ENCODE measurements at places on chromosomes 1 and 21. TPM values are rescaled to one million over a fixed set of nuclear protein-coding genes. Genes with fewer than 3 reads are reported as not detected.

- no peaks in the 10 kb centered on the region for H3K36me3 ChIP-seq
- no peaks in the 10 kb centered on the region for H3K27me3 ChIP-seq
- no peak overlapping the region for H3K27ac ChIP-seq
- no peak overlapping the region for H3K4me3 ChIP-seq
- no peaks in the 10 kb centered on the region for H3K4me1 ChIP-seq
Measured at GRCh38 chr1:147620543-147620942, 49.8 kb downstream of the ACP6 start.

DNA sequence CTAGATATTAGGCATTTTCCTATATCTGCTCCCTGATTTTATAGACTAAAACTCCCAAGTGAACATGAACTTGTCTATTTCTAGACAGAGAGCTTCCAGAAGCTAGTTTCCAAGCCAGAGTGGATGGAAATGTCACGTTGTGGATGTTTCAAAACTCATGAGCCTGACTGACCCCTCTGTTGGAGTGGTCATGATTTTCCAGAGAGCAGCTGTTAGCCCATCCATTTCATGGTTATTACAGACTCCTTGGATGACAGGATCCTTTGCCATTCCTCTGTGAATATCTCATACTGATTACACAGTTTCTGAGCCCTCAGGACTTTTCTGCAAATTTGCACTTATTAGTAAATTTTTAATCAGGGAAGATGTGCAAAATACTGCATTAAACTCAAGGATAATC, 76.8 kb upstream of the ATF3 start:
- peak overlapping the region; percentile 49 for H3K27ac ChIP-seq
- DNase-seq = no peak
- no peaks in the 10 kb centered on the region for H3K36me3 ChIP-seq
- H3K4me1 ChIP-seq = no peaks in the 10 kb centered on the region
- H3K27me3 ChIP-seq = no peaks in the 10 kb centered on the region
- no peak overlapping the region for H3K4me3 ChIP-seq

- peaks cover 3% of the 10 kb centered on the region for H3K4me1 ChIP-seq
- H3K27ac ChIP-seq = no peak overlapping the region
Measured at GRCh38 chr21:33132054-33132453, 62.1 kb downstream of the OLIG1 start.

DNA sequence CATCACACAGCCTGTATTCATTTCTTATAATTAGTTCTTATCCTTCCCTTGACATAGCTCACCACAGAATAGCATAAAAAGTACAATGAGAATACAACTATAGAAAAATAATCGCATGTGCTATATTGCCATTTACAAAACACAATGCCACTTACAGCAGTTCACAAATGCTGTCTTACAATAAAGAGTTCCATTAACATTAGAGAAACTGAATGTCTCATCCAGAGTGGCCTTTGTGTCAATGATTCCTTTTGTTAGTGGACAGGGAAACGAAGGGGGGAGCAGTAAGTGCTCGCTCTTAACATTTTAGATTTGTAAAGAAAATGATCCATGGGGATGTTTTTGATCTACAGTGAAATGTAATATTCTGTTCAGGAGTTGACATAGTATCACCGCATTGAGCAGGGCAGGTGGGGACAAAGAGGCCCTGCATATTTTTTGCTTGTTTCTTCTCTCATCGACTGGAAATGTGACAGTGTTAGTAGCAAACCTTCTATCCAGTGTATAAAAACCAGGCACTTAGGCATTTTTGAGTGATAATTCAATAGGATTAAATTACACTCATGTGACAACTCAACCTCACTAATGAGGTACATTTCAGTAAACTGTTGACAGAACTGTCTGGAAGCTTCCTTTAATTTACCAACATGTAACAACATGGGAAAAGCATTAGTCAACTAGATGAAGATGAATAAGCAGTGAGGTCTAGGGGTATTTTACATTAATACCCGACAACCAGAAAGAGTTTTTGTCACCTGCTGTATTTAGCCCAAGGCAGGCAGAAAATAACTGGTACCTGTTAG, 35.6 kb upstream of the RRP15 start:
- DNase-seq = no peak
- no peaks in the 10 kb centered on the region for H3K36me3 ChIP-seq

DNA sequence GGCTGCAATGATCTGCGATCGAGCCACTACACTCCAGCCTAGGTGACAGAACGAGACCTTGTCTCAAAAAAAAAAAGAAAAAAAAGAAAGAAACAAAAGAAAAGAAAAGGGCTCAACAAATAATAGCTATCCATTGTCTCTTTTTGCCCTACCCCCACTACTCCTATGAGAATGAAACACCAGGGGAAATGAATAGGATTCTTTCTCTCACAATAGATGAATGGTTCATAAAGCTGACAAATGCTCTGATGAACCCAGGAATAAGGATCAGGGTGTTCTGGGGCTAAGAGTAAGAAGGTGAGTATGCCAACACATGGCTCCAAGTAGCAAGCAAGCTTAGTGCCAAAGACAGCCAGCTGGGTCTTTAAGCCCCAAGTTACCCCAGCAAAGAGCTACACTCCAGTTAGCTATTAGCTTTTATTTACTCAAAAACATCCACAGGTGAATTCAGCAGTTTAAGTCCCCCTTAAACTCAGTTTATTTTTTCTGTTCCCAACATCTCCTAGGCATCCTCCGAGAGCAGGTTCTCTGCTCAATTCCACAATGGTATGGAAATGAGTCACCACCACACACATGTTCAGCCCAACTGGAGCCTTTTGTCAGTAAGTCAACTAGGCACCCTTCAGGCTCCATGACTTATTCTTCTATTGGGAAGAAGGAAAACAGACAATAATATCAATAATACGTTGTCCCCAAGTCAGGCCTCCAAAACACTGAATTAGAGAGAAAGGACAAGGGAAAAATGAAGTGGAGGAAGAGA, 4.2 kb downstream of the ADORA3 start:
- H3K27me3 ChIP-seq = no peaks in the 10 kb centered on the region
- H3K36me3 ChIP-seq = no peaks in the 10 kb centered on the region
- no peak overlapping the region for H3K4me3 ChIP-seq
- no peak for DNase-seq
- H3K27ac ChIP-seq = no peak overlapping the region
- H3K4me1 ChIP-seq = no peaks in the 10 kb centered on the region

DNA sequence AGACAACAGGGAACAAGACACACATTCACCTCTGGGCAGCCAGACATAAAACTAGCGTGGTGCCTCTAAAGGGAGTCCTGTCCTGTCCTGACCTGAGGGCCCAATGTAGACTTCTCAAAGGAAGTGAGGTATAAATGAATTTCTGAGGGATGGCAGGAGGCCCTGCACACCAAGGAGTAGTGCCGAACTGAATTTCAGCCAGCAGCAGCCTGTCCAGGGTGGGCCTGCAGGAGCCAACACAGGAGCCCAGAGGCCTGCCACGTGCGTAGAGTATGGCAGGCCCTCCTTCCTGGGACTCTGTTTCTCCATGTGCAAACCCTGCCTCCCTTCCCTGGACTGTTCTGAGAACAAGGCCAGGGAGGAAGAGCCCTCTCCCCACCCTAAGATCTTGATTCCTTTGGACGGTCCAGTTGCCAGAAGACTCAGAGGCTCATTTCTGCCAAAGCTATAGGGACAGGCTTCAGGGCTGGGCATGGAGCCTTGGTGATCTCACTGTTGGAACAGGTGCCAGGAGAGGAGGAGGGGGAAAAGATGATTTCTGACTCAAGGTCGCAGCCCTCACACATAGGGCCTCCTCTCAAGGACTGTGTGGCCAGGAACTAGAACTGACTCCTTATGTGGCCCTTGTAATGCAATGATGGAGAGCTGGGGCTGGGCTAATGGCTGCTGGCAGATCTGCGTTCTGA, 1.8 kb upstream of the FABP3 start:
- peak overlapping the region; percentile 76 for H3K27ac ChIP-seq
- H3K4me1 ChIP-seq = peaks cover 36% of the 10 kb centered on the region
- H3K4me3 ChIP-seq = no peak overlapping the region
- DNase-seq = peak; percentile 49
- H3K27me3 ChIP-seq = no peaks in the 10 kb centered on the region

DNA sequence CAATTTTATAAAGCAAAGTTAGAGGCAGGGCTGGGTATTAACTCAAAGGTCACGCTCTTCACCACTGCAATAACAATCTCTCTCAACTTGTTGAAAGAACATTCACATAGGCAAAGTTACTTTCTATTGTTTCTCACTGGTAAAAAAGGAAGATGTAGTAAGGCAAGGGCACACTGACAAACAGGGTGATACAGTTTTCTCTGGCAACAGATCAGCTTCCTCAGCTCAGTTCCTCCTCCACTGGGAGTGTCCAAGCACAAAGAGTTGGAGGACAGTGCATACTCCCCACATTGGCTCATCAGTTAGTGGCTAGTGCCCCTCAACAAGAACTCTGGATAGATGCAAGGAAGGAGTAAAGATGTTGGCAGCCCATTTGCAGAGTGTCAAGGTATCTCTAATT, 3.7 kb downstream of the PLPPR4 start:
- DNase-seq = no peak
- no peak overlapping the region for H3K4me3 ChIP-seq
- H3K36me3 ChIP-seq = no peaks in the 10 kb centered on the region
- no peak overlapping the region for H3K27ac ChIP-seq

- H3K4me1 ChIP-seq = no peaks in the 10 kb centered on the region
- H3K27me3 ChIP-seq = no peaks in the 10 kb centered on the region
- H3K27ac ChIP-seq = no peak overlapping the region
- no peak overlapping the region for H3K4me3 ChIP-seq
Measured at GRCh38 chr21:18620436-18620835, 216.9 kb upstream of the TMPRSS15 start.

DNA sequence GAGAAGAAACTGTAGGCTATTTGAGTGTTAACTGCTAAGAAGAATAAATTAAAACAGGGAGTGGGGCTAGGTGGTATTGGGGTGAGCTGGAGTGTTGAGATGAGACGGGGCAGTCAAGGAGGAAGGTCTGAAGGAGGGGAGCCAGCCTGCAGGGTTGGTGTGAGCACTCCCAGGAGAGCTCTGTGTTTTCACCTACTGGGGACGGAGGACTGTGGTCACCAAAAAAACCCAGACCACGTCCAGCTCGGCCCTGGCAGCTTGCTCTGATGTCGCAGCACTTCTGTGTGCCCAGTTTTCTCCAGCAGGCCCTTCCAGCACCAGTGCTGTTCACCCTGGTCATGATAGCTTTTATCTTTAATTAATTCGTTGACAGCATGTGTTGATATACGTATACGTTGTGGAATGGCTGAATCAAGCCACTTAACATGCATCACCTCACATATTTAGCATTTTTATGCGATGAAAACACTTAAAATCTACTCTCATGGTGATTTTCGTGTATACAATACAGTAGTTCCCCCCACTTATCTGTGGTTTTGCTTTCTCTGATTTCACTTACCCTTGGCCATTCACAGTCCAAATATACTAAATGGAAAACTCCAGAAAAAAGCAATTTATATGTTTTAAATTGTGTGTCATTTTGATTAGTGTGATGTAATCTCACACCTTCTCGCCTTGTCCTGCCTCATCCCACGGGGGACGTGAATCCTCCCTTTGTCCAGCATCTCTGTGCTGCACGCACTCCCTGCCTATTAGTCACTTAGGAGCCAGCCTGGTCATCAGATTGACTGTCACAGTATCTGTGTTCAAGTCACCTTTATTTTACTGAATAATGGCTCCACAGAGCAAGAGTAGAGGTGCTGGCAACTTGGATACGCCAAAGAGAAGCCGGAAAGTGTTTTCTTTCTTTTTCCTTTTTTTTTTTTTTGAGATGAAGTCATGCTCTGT, 12.3 kb downstream of the FAM3B start:
- DNase-seq = no peak
- H3K27me3 ChIP-seq = no peaks in the 10 kb centered on the region
- H3K27ac ChIP-seq = no peak overlapping the region
- H3K36me3 ChIP-seq = no peaks in the 10 kb centered on the region
- no peak overlapping the region for H3K4me3 ChIP-seq
- peaks cover 38% of the 10 kb centered on the region for H3K4me1 ChIP-seq

MCOLN2 gene
- total RNA-seq = not detected

ANGPTL1 gene
- 19.8 TPM for total RNA-seq

RGS4 gene
- total RNA-seq = 0.33 TPM

DNA sequence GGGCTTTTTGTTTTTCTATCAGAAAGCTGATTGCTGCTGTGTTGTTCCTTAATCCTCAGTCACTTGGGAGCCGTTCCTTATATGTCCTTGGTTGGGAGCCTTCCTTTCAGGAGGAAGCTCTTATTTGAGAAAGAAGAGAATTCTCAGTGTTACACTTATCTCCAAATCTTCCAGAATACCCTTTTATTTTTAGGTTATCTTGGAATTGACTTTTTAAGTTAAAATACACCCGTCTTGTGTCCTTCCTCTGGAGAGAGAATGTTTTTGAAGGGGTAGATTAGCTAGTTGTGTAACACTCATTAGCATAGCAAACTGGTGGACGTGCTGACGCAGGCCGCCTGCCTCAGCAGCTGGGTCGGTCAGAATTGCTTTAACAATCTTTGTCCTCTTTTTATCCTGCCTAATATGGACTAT, 42.1 kb downstream of the LRRC8B start:
- no peaks in the 10 kb centered on the region for H3K27me3 ChIP-seq
- H3K27ac ChIP-seq = peak overlapping the region; percentile 50
- no peaks in the 10 kb centered on the region for H3K36me3 ChIP-seq
- peak; percentile 57 for DNase-seq

DNA sequence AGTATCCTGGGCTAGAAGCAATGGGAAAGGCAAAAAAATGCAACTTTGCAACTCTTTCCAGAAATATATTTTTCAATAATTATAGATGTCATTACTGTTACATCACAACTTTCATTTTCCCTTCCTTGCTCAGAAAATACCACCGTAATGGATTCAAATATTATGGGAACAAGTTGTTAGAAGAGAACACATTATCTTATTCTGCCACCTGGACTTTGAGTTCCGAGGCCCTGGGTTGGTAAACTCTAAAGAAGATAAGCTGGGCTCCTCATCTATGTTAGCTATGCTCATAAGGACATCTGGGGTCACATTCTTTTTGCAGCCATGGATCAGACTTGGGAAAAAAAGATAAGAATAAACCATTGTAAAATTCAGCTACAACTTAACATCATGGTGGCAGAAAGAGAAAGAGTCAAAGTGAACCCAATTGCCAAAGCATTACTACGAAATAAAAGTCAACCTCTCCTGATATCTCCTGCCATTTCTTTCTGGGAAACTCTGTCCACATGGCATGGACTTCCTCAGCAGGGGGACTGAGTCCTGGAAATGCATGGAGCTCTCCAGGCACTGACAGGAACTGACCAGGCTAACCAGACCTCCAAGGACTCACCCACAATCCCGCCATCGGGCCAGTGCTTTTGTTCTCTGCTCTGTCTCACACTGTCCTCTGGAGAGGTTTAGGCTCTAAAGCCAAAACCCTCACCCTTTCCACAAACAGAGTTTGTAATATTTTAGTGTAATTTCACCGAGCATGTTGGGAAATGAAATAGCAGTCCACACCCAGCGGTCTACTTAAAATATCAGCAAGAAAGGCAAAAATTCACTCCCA, 499.1 kb upstream of the RUNX1 start:
- no peak overlapping the region for H3K27ac ChIP-seq
- no peak overlapping the region for H3K4me3 ChIP-seq
- H3K27me3 ChIP-seq = no peaks in the 10 kb centered on the region
- peak; percentile 25 for DNase-seq
- peaks cover 16% of the 10 kb centered on the region for H3K4me1 ChIP-seq

PRPF38B gene
- total RNA-seq = 29.3 TPM

GRCh38 chr1:53274026-53274425, 35.7 kb upstream of the MAGOH start:
- DNase-seq = no peak
- no peaks in the 10 kb centered on the region for H3K27me3 ChIP-seq
- H3K36me3 ChIP-seq = no peaks in the 10 kb centered on the region
- no peaks in the 10 kb centered on the region for H3K4me1 ChIP-seq
- no peak overlapping the region for H3K4me3 ChIP-seq

All from body of pancreas (tissue), 4 donors.